ENCODE measurements at places on chromosomes 7 and 10.

GRCh38 chr10:92342796-92343195 lies 51.8 kb downstream of the MARCHF5 start:
- DNase-seq: no peak

- no peak for DNase-seq
These were observed 1.4 kb downstream of the LANCL2 start for GRCh38 chr7:55366461-55367070.

- no peak for DNase-seq
These were observed 38.9 kb upstream of the GDF10 start for GRCh38 chr10:47261121-47261520.

DNA sequence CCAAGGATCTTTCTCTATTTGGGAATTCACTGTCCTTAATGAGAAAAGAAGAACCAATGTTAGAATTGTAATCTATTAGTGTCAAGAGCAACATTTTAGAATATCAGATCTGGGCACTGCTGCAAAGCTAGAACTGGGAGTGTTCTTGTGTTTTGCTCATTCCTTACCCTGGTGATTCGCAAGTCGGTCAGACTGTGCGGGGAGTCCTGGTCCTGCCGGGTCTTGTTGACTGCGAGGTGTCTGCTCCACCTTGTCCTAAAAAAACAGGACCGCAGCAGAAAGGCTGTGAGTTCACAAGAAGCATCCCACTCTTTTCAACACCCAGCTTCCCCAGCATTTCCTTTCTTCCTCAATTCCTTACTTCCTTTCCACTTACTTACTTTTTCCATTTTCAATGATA lies 79.0 kb downstream of the GRB10 start:
- DNase-seq: no peak

DNA sequence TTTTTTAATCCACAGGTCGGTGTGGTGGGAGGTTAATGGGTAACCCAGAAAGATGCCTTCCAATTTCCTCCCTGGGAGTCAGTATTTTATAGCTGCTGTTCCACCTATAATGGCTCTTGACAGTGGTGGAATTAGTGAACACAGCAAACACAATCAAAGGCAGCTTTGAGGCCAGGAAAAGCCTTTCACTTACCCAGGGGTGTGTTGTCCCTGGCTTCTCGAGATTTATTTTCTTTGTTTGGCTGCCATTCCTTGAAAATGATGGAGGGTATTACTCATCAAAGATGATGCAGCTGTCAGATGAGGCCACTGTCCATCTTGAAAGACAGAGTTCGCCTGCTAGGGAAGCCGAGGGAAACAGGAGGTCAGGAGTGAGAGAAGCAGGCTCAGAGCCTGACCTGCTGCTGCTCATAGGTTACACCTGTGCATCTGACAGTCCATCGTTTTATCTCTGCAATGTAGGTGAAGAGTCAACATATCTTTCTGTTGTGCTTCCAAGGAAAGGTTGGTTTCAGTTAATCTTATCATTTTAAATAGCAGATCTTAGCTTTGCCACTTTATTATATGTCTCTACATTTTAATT lies 221.6 kb downstream of the XPNPEP1 start:
- DNase-seq: no peak

- DNase-seq: peak; percentile 12
These were observed 1.7 kb downstream of the ZEB1 start for GRCh38 chr10:31320550-31321211.

DNA sequence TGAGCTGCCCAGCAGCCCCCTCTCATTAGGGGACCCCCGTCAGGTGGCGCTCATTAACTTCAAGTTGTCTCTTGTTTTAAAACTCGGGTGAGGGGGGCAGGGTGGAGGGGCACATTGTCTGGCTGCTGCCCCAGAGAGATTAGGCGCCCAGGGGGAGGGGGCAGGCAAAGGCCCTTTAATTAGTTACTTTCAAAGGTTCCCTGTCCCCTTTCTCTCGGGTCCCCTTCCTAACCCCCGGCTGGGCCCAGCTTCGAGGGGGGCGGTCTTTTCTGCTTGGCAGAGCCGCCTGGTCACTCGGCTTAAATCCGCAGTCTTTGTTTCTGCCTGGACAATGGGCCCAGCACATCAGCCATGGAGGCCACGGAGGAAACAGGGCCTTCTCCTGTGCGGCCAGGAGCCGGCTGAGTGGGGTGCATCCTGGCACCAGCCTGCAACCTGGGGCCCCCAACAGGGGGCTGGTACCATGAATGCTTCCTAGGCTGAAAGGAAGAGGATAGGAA lies 38.9 kb upstream of the SLF2 start:
- no peak for DNase-seq

- no peak for DNase-seq
These were observed 23.8 kb upstream of the SFTPA1 start for GRCh38 chr10:79586933-79587332.

DNA sequence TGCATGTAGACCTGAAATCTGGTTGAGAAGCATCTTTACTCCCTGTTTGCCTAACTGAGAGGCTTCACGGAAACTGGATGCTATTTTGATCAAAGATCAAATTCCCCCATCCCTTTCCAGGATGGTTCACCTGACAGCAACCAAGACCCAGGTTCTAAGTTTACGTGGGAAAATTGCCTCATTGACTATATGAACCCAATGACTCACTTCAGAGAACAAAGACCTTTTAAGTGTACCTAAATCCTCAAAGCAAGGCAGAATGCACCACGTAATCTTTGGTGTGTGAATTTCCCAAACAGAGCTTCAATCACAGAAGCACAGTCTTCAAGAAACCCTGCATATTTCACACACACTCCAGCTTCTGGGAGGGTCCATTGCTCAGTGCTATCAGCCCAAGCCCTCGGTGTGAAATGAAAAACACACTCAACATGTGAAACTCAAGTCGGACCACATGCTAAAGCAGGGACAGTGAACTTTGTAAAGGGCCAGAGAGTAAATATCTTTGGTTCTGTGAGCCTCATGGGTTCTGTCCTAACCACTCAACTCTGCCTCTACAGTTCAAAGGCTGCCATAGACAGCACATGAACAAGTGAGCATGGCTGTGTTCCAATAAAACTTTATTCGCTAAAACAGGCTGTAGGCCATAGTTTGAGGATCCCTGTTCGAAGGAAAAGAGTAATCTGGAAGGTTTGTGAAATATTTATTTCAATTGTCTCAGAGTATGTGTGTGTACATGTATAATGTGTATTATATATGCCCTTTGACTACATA lies 275.6 kb upstream of the FOXK1 start:
- no peak for DNase-seq

- DNase-seq: no peak
These were observed 84.8 kb upstream of the GSDME start for GRCh38 chr7:24842029-24842428.

DNA sequence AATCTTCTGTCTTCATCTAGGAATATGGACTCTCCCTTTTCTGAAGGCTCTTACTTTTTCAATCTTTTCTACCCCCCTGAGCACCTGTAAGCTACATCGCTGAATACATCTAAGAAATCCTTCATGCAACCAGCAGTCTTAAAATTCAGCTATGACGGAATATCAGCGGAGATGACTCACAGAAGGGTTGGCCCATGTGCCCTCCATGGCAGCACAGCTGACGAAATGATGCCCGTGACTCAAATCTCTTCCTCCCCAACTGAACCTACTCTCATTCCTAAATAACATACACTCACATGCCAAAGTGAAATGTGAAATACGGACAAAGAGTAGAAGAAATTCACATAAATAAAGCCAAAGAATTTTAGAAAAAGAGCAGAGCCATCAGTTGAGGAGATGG lies 30.3 kb upstream of the NCAPG2 start:
- no peak for DNase-seq

DNA sequence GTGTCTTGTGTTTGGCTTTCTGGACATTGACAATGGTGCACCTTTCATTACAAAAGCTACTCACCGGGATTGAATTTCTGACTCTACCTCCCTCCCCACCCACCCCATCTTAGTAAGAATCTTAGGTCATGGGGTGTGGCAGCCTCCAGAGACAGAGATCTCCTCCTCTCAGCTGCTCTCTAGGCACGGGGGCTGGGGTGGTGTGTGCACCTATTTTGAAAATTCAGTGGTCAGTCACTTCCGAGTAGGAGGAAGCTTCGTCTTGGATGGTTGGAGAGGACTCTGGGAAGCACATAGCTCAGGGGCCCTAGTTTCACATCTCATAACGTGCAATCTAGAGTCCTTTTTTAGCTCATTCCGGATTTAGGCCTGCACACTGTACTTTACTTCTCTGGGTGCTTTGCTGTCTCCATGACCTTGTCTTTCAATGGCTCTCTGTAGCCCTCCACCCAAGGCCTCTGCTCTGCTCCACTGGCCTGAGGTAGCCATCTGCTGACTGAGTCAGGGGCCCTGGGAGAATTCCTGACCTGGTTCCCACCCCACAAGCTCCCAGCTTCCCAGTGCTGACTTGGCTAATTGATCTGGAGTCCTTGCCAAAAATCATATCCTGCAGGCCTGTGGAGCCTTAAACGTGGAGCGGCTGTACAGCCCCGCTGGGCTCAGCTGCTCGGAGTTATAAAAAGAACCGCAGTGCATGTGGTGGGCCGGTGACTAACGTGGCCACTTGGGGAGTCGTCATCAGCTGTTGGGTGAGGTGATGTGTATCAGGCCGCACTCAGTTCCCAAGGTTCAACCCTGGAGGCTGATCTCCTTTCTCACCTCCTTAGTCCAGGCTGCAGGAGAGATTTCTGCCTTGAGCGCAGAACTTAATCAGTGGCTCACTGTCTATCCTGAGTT lies 19.3 kb upstream of the ADAMTS14 start:
- DNase-seq: no peak

DNA sequence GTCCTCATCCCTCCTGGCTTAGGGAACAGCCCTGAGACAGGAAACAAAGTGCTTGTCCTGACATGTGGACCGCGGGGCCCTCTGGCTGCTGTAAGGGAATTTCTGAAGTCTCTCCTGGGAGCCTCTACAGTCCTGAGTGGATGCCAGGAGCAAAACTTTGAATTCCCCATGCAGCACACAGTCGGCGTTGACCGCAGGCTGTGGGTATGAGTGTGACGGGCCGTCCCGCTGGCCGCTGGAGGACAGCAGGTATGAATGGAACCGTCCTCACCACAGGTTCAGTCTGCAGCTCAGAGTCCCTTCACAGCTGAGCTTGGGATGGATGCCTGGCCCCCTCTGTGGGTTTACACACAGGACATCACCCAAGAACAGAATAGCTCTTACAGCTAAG lies 94.9 kb downstream of the GPR26 start:
- no peak for DNase-seq

DNA sequence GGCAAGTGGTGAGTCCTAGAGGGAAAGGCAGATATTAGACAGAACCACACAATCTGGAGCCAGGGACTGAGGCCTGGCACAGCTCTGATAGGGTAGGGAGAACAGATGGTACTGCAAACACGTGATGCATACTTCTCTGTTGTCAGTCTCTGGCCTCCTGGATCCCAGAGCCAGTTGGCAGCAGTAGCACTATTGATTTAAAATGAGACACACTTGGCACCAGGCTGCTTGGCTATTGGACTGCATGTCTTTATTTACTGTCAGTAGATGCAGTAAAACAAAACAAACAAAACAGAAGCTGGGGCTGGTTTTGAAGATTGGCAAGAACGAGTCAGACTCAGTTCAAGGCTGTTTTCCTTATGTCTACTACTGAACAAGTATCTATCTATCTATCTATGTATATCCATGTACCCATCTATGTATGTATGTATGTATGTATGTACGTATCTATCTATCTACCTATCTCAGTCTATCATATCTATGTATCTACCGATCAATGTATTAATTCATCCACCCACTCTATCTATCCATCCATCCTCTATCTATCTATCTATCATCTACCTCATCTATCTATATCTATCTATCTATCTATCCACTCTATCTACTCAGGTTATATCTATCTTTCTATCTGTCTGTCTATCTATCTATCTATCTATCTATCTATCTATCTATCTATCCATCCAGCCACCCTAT lies 23.4 kb upstream of the MGAM2 start:
- no peak for DNase-seq

DNA sequence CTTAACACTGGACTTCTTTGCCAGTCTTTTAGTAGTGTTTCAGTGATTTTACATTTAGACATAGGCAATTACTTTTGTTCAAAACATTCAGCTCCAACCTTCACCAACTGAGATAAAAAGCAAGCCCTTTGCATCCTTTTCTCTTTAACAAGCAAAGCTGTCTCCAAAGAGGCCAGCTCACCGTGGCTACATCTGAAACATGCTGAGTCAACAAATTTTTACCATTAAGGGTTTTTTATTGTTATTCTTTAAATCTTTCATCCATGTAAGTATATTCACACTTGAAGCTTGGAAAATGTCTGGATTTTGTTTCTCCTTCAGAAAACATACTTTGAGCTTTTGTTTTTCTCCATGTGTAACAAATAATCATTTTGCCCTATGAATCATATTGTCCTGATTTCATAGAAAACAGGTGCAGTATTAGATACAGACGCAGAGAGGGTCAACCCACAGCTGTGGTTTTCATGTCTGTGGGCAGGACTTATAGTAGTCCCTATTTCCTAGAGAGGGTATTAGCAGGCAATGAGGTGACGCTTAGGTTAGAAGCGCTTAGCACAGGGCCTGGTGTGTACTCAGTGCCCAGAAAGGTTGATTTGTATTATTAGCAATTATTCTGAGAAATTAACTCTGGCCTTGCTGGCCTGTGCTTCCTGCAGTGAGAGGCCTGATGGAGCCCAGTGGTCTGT lies 99.5 kb downstream of the MKI67 start:
- no peak for DNase-seq

- DNase-seq: no peak
These were observed 13.3 kb downstream of the SLC37A3 start for GRCh38 chr7:140384894-140385545.

DNA sequence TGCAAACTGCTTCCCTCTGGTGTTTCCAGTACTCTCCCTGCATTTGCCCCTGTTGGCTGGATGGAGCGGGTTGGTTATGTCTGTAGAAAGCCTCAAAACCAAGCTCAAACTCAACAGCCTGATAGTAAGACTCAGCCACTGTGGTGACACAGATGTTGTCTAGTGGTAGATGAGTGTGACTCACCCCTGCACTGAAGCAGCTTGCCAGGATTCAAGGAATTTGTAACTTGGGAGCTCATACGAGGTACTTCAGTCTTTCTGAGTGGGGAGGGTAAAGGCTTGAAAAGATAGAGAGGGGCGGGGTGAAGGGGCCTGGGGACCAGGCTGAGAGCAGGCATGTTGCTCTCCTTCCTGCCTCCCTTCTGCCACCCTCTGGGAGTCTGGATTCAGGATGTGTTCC lies 22.9 kb upstream of the AQP1 start:
- no peak for DNase-seq

Measured in stimulated activated CD4-positive, alpha-beta T cell treated with anti-CD3 and anti-CD28 coated beads, Interleukin-12 subunit alpha, Interleukin-12 subunit beta, amount 100 ng/mL, for 24 hours (primary cell).